Ascending aorta (tissue), 2 donors: ENCODE measurements at places on chromosomes 16 and 17.

DNA sequence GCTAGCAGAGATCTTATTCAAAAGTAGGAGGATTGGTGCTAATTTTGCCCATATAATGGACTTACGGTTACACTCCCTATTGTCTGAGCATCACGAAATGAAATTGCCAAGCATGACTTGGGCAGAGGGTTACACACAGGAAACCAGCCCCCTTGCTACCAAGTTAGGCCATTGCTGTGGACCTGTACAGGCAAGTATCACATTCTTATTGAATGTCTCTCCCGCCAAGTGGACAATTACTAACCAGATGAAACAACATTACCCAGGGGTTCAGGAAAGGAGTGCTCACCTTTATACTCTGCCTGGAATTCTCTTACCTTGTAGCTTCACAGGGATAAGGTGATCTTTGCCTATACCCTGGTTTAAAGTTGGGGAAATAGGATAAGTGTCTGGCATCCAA, 70.6 kb upstream of the TOX3 start:
- no peak for DNase-seq

DNA sequence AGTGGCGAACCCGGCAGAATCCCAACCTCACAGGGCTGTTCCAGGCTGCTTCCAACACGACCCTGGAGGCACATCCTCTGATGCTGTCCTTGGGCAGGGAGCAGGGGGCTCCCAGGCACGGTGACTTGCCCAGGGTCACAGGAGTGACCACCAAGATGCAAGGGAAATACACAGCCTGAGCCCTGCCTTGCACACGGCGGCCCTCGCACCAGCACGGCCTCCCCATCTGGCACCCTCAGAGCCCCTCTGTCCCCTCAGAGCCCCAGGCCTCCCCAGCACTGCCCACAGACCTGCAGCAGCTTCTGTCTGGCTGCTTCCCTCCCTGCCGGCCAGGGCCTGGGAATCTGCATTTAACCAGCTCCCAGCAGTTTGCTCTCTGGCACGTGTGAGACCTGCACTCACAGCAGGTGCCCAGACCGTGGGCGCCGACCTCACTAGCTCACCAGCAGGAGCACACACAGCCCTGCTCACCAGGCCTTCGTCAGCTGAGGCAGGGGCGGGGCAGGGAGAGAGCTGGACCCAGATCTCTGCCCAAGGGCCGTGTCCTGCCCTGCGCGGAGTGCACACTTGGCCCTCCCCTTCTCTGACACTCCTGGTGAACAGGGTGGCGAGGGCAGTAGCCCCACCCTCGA, 29.7 kb upstream of the ZC3H18 start:
- DNase-seq: no peak

DNA sequence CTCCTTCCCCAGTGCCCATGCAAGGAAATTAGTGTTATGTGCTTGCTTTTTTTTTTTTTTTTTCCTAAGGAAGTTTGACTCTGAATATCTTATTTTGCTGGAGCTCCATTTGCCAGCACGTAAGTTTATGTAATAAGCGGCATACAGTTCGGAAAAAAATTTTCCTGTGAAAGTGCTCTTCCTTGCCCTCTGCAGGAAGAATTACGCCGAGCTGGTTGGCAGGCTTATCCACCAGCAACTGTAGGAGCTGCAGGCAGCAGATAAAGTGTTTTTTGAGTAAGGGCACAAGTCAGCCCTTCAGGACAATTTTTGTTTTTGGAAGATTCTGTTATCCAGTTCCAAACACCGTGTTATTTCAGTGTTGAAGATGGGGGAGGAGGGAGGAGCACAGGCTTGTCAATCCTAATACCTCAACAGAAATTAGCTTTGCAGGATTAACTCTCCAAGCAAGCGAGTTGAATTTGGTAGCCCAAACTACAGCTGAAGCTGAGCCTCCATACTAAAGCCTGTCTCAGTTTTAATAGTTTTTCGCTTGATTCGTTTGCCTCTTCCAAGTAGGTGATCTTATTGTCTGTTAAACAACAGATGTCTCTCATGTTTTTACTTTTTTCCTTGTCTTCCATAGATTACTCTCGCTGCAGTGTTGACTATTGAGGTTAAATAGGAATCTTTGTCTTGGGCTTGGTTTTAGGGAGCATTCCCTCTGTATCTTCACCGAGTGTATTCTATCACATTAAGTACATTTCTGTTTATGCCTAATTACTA, 1.1 kb downstream of the SPECC1 start:
- no peak for DNase-seq

GRCh38 chr17:48998587-48999440, 1.6 kb downstream of the IGF2BP1 start:
- no peak for DNase-seq

- no peak for DNase-seq
Observed at GRCh38 chr17:73663614-73664013, 19.4 kb upstream of the SDK2 start.

DNA sequence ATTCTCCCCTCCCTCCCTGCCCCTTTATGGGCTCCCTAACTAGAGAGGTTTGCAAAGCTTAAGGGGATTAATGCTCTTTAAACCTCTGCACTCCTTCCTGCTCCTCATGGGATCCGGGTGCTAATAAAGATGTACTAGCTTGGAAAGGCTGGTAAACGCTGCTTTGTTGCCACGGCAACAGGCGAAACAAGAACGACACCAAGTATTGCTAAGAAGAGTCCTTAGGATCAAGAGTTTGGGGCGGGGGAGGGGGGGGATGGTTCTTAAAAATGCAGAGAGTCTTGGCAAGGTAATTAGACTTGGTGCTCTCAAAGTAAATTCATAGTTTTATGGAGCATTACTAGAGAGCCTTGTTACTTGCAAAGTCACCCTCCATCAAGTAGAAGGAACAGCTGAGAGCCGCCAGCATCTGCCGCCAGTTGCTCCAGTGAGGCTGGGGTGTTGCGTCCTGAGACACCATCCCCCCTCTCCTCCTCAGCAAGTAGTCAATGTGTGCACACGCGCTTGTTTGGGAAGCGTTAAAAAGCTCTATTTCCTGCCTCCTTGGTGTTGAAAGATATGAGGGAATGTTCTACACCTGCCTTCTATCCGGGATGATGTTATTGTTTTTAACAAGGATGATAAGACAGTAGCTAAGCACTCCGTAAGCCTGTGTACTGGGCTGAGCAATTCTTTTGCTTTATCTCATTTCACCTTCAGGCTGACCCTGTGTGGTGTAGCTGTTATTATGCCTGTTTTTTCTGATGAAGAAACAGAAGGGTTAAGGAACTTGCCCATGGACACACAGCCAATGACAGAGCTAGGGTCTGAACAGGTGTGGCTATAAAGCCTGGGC, 190.9 kb downstream of the CCDC182 start:
- no peak for DNase-seq

- DNase-seq: no peak
Observed at GRCh38 chr17:50835301-50836234, at the start of gene WFIKKN2. WFIKKN2 (plus strand) TSS chr17:50835586; CDS start chr17:50835938, 352 bp downstream.

DNA sequence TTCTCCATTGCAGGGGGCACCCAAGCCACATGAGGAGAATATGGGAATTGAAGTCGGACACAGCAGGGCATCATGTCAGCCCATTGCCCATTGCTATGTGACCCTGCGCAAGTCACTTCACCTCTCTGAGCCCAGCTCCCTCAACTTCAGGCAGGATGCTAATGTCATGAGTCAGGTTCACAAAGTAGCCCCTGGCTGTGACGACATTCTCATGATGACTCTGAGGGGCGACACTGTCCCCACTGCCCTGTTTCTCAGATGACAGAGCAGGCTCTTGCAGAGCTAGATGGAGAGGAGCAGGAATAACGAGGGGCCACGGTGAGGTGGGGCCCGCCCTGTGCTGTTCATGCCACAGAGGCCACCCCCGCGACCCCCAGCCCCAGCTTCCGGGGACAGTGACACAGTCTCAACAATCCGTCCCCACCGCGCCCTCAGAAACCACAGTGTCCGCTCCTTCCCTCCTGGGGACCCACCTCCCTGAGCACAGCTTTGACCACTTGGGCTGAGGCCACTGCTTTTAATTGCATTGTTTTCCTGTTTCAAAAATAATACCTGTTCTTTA, 13.2 kb upstream of the ZNF469 start:
- no peak for DNase-seq
